Ureter (tissue), 1 donor: ENCODE measurements at places on chromosomes 2 and 18. TPM values are rescaled to one million over a fixed set of nuclear protein-coding genes. Genes with fewer than 3 reads are reported as not detected.

DNA sequence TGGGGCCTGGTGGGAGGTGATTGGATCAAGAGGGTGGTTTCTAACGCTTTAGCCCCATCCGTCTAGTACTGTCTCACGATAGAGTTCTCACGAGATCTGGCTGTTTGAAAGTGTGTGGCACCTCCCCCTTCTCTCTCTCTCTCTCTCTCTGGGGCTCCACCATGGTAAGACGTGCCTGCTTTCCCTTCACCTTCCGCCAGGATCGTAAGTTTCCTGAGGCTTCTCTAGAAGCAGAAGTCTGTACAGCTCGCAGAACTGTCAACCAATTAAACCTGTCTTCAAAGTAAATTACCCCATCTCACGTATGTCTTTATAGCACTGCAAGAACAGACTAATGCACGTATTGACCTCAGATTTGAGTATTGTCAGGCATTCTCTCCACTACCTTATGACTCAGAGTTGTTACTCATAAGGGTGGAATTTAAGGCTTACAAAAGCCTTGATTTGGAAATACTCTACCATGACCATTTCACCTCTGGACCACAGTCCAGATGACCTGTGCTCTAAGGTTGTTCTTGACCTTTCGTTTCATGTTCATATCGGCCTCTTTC is 99.5 kb upstream of the AGAP1 start:
- no peak for DNase-seq

The PLEK gene
- 3.7 TPM for total RNA-seq

GRCh38 chr2:47034973-47035609 is 119.5 kb upstream of the MCFD2 start:
- DNase-seq, result no peak

The NEU4 gene
- 0.49 TPM for total RNA-seq

The ZNF385B gene
- 0.83 TPM for total RNA-seq

The TDRD15 gene
- 0.10 TPM for total RNA-seq

The MC4R gene
- total RNA-seq, result not detected

DNA sequence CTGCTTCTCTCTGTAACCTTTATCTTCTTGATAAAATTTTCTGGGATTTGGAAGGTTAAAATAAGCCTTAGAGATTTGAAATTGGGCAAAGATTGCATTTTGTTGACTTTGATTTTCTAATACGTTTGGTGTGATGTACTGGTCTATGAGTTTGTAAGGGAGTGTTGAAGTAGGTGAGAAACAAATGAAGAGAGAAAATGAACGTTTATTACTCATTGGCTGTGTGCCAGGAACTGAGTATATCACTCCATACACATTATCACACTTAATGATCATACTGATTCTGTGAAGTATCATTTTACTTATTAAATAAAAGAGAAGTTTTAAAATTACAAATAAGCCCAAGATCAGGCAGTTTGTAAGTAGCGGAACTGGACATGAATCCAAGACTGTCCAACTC is 795.1 kb upstream of the ZEB2 start:
- no peak for DNase-seq

DNA sequence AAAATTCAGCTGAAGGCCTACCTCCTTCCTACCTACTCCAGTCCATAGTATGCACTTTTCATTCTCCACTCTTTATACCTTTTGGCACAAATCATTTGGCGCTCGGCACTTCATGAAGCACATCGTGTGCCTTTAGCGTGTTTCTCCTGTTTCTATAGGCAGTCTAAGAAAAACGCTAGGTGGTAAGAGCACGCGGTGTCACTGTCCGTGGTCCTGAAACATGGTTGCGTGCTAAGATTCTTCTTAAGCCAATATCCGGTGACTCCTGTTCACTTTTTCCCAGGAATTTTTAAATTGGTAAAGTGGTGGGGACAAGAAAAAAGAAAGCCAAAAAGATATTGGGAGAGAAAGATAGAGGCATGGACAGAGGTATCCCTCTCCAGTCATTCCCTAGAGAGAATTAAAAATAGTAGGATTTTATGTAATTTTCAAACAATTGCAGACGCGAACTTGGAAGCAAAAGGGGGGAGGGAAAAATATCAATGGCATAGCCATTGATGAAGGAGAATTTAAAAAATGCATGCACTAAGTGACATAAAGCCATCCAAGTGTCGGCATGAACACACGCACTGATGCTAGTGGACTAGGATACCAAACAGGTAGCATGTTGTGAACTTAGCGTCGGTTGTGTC is 1.4 kb upstream of the CTNNA2 start:
- no peak for DNase-seq

GRCh38 chr2:159518321-159519005 is 97.9 kb downstream of the BAZ2B start:
- no peak for DNase-seq

The TPGS2 gene
- total RNA-seq, result 76.3 TPM

The TSGA10 gene
- total RNA-seq, result 19.9 TPM

- DNase-seq, result no peak
These were observed 49.4 kb downstream of the ETAA1 start for GRCh38 chr2:67446491-67446911.

GRCh38 chr2:211837206-211837605 is 701.4 kb downstream of the ERBB4 start:
- no peak for DNase-seq

The NETO1 gene
- total RNA-seq, result 2.6 TPM

DNA sequence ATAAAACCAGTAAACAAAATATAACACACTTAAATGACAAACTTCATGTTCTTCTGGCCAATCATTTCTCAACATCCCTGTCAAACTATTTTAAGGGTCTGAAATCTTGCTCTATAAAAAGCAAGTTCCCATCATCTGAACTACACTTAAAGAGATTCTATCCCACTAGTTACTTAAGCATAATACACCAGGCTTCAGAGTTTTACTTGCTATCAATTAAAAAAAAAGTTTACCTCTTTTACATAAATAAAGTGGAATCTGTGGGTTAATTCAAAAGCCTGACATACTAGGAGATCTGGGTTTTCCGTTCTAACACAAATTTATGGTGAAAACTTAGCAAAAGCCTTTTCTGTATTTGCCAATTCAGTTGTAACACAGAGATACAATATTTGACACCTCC is 1.9 kb downstream of the CLASP1 start:
- no peak for DNase-seq

DNA sequence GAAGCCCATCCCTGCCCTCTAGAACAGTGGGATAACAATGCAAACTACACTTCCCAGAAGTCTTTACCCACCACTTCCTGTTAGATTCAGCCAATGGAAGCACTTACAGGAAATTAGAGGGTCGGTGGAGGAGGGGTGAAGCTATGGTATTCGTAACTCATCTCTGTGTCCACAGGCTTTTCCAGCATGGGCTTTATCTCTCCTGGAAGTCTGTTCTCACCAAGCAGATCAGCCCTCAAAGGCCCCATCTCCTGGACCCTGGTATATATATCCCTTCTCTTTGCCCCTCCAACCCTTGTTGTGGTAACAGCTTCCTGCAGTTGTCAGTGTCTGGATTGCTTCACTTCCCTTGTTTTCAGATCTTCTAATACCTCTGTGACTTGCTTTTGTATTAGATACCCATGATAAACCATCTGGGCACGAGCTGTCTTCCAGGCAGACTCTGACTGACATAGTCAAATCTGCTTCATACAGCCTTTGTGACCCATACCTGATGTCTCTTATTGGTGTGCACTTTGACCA is 475.0 kb upstream of the POU3F3 start:
- DNase-seq, result no peak

The XDH gene
- 6.6 TPM for total RNA-seq

DNA sequence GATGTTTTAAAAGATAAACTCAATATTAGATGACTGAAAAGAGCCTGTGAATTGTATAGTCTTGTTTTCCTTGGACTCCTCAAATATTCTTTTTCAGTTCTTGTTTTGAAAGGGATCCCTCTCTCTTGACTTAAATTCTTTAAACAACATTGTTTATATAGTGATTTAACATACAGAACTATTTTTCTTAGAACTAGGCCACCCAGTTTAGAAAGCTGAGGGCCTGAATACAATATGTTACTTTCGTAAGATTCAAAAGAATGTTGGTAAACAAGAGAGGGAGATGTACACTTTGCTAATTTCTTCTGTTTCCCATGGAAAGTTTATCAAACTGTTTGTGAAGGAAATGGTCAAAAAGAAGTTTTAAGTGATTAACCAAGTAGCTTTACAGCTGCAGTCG is 5.5 kb upstream of the TSPYL6 start:
- no peak for DNase-seq

DNA sequence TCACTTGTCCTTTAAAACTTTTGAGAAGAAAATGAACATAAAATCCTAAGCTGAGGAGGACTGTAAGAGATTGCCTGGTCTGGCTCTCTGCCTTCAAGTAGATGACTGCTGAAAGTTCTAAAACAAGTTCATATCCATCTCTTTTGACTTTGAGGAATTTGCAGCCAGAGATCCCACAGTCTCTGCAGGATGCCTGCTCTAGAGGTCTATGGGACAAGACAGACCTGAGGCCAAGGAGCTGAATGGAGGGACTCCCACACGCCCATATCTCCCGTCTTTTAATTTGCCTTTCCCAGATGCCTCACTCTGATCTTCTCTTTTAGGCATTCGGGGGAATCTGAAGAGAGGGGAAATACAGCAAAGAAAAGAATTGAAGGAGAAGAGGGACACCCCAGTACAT is 255.9 kb upstream of the RASGRP3 start:
- DNase-seq, result no peak

The ABCG8 gene
- not detected for total RNA-seq

- DNase-seq, result no peak
These were observed 36.7 kb downstream of the IL1R2 start for GRCh38 chr2:102028470-102028869.

DNA sequence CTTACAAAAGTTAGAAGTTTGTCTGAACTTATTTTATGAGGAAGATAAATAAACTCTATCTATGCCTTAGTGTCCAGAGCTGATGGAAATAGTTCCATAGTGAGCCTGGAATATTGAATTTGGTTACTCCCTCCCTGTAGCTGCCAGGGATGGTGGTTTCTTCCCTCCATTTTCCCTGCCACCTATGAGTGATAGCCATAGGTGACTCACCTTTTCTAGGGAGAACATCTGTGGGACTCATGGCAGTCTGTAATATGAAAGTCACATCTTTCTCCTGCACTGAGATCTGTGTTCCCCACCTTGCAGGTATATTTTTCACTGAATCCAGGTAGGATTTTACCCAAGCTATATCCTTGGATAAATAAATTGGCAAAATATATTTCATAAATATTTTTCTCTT is 148.8 kb downstream of the TPGS2 start:
- DNase-seq, result no peak

DNA sequence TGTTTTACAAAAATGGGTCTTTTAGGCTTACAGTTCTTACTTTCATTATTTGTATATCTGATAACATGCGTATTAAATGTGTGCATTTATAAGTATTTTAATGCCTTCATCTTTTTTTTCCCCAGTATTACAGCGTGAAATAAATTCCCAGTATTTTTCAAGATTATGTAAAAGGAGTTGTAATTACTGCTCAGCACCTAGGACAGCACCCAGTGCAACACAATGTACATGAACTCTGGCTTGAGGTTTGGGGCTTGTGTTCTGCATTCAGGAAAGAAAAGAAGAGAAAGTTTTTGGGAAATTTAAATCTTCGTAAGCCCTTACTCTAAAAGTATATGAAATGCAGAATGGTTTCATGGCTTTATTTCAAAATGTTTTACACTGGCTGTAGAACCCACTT is 16.7 kb downstream of the ZNF638 start:
- no peak for DNase-seq

The ITGA4 gene
- 7.4 TPM for total RNA-seq

DNA sequence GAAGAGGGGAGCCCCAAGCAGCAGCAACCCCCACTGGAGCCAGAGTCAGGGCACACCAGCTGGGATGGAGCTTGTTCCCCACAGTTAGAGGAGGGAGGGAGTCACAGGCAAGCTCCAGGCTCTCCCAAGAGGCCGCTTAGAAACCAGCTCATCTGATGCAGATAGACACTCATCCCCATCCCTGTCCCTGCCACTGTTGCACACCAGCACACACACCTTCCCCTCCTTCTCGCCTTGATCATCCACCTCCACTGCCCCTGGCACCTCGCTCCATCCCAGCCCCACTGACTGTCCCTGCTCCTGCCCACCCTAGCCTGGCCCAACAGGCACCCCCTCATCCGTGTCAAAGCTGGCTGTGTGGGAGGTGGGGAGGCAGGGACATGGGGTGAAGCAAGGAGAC is 1.5 kb upstream of the RUFY4 start:
- DNase-seq, result no peak

The CHRND gene
- total RNA-seq, result not detected

DNA sequence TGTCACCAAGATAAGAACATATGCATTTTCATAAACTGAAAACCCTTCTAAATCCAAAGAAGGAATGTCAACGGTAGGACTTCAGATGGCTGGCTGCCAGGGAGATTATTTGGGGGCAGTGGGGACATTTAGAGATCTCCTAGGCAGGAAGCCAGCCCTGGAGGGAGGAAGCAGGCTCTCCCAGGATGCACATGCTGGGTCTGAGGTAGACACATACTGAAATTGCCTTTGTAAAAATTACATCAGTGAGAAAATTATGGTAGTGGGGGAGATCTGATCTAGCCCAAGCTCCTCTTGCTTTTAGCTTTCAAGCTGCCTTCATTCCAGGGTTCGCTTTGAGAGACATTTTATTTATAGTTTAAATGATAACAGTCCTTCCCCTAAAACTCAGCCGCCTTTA is 24.1 kb downstream of the MPP4 start:
- DNase-seq, result no peak

DNA sequence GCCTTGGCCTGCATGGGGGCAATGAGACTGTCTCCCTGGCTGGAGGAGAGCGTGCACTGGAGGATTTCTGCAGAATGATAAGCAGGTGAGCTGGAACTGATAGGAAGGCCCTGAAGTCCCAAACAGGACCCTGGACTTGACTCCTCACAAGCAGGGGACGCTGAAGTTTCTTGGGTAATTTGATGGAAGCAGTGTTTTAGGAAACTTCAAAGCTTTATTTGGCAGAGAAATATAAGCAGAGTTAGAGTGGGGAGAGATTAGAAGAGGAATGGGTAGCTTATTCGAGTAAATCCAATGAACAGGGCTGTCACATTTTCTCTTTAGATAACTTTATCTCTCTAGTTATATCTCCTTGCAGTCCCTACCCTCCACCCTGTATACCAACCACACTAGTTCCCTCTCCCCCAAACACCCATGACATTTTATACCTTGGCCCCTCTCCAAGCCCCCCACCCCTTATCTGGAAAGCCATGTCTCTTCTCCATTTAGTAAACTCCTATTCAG is 73.6 kb upstream of the IGFBP5 start:
- no peak for DNase-seq

The FAM110C gene
- 21.8 TPM for total RNA-seq

The UGT1A8 gene
- total RNA-seq, result 4.4 TPM

- no peak for DNase-seq
These were observed 27.4 kb upstream of the SLC3A1 start for GRCh38 chr2:44247924-44248323.

GRCh38 chr2:151733771-151734672 is at the start of gene NEB:
Gene NEB (minus strand): TSS chr2:151734476. CDS start chr2:151733156, 1,320 bp downstream.
- DNase-seq, result no peak
